ENCODE measurements at places on chromosomes 4 and X.
A peak's percentile ranks its signal among the peaks of the same experiment; 100 is the strongest.

GRCh38 chr4:16202598-16202997, 23.7 kb downstream of the TAPT1 start:
- no peak for DNase-seq

GRCh38 chr4:76550966-76551780, 116.1 kb downstream of the SHROOM3 start:
- DNase-seq: no peak

DNA sequence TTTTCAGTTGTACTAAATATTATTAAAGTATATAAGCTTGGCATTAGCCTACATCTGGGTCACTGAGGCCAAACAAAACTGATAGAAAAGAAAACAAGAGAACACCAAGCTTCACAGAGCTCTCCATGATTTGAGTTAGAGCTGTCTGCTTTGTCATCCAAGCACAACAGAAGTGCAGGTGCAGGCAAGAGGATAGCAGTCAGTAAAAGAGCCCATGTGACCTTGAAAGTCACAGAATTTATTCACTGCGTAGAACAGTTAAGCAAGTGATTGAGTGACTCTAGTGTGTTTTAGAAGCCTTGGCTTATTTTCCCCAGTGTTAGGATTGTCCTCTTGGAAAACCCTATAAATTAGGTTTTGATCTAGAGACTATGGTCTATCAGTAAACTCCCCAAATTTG, 49.4 kb upstream of the PRDM5 start:
- no peak for DNase-seq

- DNase-seq: no peak
Observed at GRCh38 chr4:107631560-107631959, 88.5 kb downstream of the PAPSS1 start.

GRCh38 chrX:137969191-137969590, 403.3 kb downstream of the ZIC3 start:
- DNase-seq: no peak

GRCh38 chrX:84186603-84187532, 1.1 kb downstream of the RPS6KA6 start:
- no peak for DNase-seq

DNA sequence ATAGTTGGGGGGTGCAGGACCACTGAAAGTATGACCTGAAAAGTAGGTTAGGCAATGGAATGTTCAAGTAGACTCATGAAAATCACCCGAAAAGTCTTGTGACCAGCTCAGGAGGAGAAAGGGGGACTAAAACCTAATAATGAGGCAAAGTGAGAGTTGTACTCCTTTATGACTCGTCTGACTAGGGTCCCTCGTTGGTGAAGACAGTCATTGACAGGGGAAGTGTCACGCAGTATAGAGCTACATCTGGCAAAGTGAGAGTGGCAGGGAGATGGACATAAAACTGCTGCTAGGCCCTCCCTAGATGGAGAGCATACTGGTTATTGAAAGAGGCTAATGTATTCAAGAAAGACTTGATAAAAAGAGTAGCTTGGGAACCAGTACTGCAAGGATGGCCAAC, 20.5 kb downstream of the OTUD6A start:
- DNase-seq: no peak

DNA sequence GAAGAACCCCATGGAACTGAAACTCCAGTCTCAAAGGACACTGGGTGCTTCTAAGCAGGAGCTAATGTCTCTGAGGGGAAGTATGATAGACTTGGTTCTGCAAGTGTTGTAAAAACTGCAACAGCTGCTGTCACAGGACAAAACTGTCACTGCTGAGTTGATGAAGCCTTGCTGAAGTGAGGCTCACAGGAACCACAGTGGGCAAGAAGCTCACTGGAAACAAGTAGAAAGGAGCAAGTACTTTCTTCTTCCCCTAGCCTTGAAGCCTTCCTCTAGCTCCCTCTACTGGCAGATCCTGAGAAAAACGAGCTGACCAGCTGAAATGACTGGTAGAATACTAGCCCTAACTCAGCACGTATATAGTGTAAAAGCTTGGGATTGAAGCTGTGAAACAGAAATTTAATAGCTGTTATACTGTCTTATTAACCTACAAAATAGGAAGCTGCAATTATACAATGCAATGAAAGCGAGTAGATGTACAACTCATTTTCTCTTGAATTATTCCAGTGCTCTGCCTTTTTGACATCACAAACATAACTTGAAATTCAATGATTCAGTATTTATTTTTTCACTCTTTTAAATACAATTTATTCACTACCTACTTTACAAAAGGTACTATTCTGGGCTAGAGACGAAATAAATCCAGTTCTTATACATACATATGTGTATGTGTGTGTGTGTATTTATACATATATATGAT, 91.4 kb downstream of the GABRB1 start:
- peak; percentile 1 for DNase-seq

DNA sequence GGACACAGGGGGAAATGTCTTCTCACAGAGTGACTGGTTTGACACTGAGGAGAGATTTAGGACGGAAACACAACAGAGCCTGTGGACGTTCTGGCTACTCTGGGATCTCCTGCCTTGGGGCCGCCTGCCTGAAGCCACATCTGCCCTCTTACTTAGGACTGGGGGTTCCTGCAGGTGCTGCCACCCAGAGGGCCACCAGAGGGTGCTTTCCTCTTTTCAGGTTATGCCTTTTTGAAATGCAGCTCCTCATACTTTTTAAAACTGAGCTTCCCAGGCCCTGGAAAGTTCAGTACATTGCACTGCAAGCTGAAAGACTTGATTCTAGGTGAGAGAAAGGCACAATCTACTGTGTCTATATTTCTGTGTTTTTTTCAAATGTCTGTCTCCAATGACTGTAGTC, 92.2 kb upstream of the PGRMC2 start:
- DNase-seq: no peak

GRCh38 chrX:141936080-141936479, 32.4 kb downstream of the MAGEC1 start:
- no peak for DNase-seq

DNA sequence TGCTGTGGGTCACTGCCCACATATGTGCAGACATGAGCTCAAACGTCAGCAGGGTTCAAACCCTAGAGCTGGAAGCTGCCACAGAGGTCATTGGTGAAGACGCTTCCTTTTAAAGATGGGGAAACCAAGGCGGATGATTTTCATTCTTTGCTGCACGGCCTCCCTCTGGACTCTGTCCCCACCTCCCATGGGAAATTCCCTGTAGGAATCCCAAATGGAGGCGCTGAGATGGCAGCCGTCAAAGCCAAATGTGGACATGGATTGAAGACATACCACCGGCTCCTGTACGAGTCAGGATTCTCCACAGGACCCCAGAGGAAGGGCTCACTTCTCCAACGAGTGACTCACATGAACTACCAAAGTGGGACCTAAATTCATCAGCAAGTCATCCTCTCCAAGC, 286.4 kb downstream of the CRLF2 start:
- DNase-seq: no peak

DNA sequence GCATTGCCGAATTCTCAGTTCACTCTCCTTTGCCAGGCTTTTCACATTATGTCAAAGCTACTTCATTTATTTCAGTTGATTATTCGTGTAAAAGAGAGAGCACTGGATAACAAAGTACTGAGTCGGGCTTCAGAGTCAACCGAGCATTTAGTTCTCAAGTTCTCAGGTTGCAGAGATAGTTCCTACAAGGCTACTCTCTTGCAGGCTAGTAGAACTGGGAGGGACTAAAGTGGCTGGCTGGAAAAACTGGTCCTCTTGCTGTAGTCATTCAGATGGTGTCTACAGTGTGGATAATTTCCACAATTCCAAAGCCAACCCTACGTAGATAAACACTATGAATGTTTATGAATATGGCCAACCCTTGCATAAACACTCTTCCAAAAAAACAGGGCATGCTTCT, 4.6 kb upstream of the CCNG2 start:
- DNase-seq: no peak

DNA sequence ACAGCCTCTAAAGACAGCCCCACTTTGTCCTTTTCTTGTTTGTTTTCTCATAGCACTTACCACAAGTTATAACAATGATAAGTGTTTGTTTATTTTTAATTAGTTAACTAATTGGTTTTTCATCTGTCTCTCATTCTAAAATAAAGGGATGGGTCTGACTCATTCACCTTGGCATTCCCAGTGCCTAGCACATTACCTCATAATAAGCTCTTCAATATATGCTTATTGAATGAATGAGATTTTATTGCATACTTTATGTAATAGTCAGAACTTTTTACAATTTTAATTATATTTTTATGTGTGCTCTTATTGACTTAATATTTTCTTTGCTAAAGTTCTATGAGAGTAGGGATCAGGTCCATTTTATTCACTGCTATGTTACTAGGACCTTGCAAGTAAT, 22.8 kb upstream of the PRKG2 start:
- no peak for DNase-seq

DNA sequence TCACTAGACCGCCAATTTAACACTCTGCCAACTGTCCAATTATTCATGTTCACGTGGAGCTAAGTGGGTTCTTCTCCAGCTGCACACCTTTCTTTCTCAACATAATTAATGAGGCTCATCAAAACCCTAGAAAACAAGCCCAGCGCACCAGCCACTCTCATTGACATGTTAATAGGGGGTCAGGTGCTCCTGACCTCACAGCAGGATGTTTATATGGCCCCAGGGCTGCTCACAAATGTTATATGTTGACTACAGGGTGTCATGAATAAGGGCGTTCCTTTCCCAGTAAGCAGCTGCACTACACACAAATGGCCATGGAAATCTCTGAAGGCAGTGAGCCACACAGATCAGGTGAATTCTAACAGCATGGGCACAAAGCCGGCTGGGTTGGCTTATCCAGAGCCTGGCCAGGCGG, 209.8 kb downstream of the MGST2 start:
- DNase-seq: no peak

DNA sequence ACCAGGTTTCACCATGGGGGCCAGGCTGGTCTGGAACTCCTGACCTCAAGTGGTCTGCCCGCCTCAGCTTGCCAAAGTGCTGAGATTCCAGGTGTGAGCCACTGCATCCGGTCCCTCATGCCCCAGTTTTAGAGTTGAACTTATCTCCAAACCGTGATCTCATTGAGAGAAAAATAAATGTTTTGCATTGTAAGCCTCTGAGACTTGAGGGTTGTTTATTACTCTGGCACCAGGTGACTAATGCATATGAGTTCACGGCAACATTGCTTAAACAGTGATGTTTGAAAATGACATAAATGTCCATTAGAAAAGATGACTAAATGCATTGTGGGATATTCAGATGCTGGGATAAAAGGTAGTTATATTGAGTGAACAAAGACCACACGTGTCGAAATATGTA, 22.9 kb upstream of the FAT1 start:
- no peak for DNase-seq

GRCh38 chr4:142705820-142706219, 140.3 kb downstream of the INPP4B start:
- no peak for DNase-seq

- peak; percentile 14 for DNase-seq
Observed at GRCh38 chr4:90127223-90127705, at the start of gene CCSER1. CCSER1 (plus strand) TSS chr4:90127394.

DNA sequence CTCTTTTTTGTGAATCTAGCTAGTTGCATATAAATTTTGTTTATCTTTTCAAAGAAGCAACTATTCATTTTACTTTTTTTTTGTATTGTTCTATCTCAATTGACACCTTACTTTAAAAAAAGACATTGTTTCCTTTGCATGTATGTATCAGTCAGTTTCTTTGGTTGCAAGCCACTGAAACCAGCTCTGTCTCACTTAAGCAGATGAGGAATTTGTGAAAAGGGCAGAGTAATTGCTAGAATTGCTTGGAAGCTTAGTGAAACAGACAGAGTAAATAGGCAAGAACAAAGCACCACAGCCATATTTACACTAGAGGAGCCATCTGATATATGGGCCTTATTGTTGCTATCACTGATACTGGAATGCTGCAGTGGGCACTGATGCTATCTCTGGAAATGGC, 231.4 kb upstream of the KLF8 start:
- DNase-seq: no peak

GRCh38 chr4:113064244-113064643, 14.8 kb downstream of the ANK2 start:
- DNase-seq: no peak

GRCh38 chrX:13043138-13043537, 1.3 kb downstream of the FAM9C start:
- DNase-seq: no peak

DNA sequence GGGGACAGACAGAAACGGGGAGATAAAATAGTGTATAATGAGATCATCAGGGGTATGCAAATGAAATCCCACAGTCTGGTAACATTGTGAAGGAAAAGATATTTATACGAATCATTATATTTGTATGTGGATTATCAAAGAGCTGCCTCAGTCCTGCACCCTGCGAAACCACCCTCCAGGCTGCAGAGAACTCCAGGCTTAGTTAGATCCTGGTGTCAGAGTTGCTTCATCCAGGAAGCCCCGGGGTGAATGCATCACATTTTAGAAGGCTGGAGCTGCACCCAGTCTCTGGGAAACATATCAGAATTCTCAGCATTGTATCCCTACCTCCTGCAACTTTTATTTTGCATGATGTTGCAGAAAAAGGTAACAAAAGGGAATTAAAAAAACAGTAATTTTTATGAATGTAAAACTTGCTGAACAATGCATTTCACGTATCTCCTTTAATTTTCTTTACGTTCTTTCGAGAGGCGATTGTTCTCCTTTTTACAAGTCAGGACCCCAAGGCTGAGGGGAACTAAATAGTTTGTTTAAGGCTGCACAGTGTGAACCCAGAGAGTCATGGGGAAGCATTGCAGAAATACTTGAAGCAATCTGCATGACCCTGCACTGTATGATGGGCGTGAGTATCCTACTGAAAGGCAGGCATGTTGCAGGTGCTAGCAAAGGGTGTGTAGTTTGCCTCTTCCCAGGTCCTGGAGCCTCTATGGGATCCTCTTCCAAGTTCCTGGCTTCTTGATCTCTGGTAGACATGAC, 299.5 kb upstream of the CLNK start:
- DNase-seq: no peak

GRCh38 chr4:41057467-41057866, 156.9 kb downstream of the APBB2 start:
- no peak for DNase-seq

- DNase-seq: no peak
Observed at GRCh38 chr4:1940566-1940965, 68.2 kb downstream of the NELFA start.

- DNase-seq: no peak
Observed at GRCh38 chrX:33183361-33183760, 28.0 kb downstream of the DMD start.

- DNase-seq: no peak
Observed at GRCh38 chr4:2361366-2362265, 56.8 kb downstream of the ZFYVE28 start.

DNA sequence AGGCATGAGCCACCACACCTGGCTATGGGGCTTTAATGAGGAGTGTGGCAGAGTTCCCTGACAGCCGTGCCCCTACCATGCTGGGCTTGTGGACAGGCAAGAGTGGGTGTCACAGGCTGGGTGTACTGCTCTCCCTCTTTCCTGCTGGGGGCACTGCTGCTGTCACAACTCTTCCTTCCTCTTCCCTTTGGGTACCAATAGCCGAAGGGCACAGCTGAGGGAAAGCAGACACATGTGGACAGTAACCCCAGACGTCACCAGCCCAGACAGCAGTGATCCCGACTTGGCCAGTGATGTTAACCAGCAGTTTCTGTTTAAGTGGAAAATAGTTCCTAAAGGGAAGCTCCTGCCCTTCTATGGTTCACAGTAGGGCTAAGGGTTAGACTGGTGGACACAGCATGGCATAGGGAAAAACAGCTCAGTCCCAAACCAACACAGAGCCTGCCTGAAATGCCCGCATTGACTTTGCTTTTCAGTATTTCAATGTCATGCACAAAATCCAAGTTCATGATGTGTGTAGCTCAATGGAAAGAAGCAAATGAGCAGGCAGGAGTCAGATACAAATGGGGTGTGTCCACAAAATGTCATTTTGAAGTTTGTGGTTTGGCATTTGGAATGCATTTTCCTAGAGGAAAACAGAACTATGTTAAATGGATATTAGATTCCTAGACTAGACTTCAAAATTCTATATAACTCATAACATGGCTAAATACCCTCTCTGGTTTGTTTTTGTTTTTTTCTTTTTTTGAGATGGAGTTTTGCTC, 24.9 kb upstream of the DDX3X start:
- no peak for DNase-seq
